ENCODE measurements at places on chromosomes 12 and 14. TPM values are rescaled to one million over a fixed set of nuclear protein-coding genes. Genes with fewer than 3 reads are reported as not detected.

Gene CMTM5
- not detected for total RNA-seq

Gene LRRC43
- 1.2 TPM for total RNA-seq

Gene C1R
- total RNA-seq = 903 TPM

Gene GTF2A1
- total RNA-seq = 20.3 TPM

Gene LMO3
- total RNA-seq = 34.1 TPM

Gene LRP1-AS
- not detected for total RNA-seq

Gene KRT73
- not detected for total RNA-seq

Gene CELA1
- total RNA-seq = not detected

Gene BTBD6
- 34.8 TPM for total RNA-seq

Gene CLEC6A
- not detected for total RNA-seq

Gene SLC7A8
- 13.9 TPM for total RNA-seq

Gene KRT6A
- 14.0 TPM for total RNA-seq

Gene ABCD2
- total RNA-seq = not detected

Gene KRT71
- total RNA-seq = not detected
